ENCODE measurements at places on chromosomes 6 and 20.

- no peak for DNase-seq
Measured at GRCh38 chr6:57312004-57312345, 5.5 kb upstream of the PRIM2 start.

- no peak for DNase-seq
Measured at GRCh38 chr6:2116496-2116895, 128.9 kb downstream of the GMDS start.

- no peak for DNase-seq
Measured at GRCh38 chr20:1437235-1437904, 29.3 kb downstream of the NSFL1C start.

- DNase-seq: no peak
Measured at GRCh38 chr6:6709106-6709505, 120.6 kb downstream of the LY86 start.

GRCh38 chr6:5706124-5707033, 300.3 kb downstream of the NRN1 start:
- no peak for DNase-seq

GRCh38 chr6:4687989-4688947, 87.9 kb upstream of the CDYL start:
- DNase-seq: peak; percentile 57

DNA sequence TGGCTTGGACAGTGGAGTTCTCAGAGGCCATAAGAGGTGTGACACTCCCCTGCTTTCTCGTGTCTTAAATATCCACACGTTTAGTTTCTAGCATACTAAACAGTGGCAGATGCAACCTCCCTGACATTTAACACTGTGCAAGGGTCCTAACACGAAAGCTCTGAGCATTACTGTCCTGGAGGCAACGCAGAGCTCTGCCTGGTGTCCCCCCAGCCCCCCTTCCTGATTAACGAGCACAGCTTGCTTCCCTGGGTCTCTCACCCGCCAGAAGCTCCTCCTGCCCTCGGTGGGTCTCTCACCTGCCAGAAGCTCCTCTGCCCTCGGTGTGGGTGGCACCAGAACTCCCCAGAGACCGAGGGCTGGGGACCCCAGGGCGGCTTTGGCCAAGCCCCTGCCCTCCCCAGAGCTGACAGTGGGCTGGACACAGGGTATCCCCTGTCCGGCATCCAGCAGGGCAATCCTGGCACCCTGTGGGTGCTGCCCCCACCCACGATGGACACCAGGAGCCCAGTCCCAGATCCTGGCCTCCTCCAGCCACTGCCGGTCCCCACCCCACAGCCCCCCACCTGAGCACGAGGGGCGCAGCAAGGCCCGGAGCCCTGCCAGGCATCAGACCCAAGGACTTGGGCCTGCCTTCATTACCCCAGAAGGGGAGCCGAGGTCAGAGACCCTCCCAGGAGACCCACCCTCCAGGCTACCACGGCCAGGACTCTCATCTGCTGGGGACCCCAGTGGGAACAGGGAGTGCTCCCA, 12.4 kb upstream of the KCNQ2 start:
- DNase-seq: no peak

DNA sequence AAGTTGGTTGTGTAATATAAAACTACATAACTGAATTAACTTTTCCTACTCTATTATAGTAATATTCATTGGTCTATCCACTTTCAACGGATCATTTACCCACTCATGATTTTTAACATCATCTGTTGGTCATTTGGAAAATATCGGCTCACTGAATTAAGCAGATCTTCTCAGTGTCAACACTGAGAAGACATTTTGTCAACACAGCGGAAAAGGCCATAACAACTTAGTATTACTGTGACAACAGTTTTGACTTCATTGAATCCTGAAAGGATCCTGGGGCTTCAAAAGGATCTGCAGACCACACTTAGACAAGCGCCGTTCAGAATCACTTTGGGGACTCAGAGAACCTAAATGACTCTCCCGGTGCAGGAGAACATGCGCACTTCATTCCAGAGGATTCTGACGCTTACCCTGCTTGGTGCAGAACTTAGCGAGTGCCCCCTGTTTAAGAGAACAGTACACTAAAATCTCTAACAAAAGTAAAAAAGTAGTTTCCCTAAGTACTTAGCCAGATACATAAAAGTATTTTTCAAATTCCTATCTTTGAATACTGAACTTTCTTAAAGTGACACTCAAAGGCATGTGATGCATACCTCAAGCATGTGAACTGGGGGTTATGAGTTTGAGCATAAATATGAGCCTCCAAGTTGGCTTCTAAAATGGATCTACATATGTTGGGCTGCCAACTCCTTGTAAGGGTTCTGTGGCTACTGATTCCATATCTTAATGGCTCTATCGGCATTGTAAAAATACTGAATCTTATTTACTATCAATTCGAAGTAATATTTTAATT, 4.0 kb downstream of the ZBTB2 start:
- DNase-seq: peak; percentile 35

GRCh38 chr6:56961151-56961550, 6.2 kb downstream of the BEND6 start:
- no peak for DNase-seq

GRCh38 chr6:154561750-154562149, 51.3 kb upstream of the CNKSR3 start:
- DNase-seq: no peak

DNA sequence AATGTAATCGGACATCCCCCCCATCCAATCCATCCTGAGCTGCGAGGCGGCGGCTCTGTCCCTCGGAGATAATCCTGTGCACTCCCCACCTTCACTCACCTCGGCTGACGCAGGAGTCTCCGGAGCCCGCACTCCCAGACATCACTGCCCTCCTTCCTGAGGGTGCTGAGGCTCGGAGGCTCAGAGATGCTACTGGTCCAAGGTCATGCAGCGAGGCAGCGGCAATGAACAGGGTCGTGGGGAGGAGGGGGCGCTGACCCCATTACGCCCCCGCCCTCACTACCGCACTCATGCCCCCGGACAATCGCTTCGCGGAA, 485 bp downstream of the ADISSP start:
- DNase-seq: no peak

DNA sequence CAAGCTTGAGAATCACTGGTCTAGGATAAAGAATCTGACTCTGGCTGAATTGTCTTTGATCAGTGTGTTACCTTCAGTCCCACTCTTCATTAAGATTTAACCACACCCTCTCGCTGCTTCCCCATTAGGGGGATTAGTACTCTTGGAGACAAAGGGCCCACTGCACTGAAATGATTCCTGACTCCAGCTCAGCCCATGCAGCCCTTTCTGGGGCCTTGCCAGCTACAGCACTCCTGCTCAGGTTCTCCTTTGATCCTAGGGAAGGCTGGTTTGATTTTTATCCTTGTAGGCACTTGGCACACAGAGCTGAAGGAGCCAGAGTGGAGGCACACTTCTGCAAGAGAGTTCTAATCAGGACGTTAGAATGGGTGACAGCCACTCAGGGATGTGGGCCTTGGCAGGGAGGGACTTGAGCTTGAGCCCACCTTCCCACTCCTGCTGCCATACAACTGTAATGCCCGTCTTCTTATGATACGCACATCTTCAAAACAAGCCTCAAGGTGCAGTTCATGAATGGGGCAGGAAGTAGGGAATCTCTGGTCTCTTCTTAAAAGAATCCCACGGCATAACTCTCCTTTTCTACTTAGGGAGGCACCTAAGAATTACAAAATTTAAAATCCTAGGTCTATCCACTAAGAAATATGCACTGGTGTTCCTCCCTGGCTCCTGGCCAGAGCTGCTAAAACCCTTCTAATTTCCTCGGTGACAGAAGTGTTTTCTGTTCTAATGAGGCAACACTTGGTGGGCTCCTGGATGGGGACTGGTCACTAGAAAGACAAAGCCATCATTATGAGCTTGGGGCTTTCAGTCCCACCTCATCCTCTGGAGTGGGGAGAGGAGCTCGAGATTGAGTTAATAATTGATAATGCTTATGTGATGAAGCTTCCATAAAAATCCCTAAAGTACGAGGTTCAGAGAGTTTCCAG, 1.5 kb upstream of the SLA2 start:
- no peak for DNase-seq

DNA sequence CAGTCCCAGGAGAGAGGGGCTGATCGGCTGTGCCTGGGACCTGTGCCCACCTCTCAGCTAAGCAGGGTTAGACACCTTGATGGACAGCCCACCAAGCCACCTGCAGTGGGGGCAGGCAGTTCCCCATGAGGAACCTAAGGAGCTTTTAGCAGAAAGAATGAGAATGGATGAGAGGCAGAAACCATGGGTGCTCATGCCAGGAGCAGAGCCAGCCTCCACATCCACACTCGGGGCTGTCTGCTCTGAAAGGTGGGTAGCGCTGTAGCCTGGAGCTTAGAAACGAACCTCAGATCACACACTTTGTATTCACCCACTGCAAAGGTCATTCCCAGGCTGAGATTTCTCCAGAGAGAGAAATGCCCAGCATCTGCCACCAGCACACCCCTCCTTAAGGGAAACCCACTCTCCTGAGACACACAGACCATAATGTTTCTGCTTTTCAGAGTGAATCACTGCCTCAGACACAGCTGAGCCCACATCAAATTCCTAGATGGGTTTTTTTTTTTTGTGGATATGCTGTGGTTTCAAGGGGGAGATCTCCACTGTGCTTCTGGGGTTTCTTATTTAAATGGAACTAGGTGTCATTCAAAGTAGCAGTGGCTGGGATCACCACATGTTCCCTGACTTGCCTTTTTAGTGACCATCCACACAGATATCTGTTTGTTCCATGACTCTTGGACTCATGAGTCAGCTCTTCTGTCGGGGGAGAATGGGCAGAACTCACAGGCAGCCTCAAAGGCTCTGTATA, 218.9 kb downstream of the EYA2 start:
- no peak for DNase-seq

- DNase-seq: no peak
Measured at GRCh38 chr6:15580326-15580725, 82.5 kb downstream of the DTNBP1 start.

DNA sequence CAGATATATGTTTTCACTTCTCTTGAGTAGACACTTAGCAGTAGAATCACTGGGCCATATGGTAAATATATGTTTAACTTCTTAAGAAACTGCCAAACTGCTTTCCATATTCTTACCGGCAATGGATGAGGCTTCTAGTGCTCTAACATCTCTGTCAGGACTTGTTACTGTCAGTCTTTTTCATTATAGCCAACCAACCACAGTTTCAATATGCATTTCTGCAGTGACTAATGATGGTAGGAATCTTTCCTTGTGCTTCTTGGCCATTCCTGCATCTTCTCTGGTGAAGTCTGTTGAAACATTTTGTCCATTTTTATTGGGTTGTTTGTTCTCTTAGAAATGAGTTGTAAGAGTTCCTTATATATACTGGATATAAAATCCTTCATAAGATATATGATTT, 66.0 kb upstream of the SYNDIG1 start:
- no peak for DNase-seq

DNA sequence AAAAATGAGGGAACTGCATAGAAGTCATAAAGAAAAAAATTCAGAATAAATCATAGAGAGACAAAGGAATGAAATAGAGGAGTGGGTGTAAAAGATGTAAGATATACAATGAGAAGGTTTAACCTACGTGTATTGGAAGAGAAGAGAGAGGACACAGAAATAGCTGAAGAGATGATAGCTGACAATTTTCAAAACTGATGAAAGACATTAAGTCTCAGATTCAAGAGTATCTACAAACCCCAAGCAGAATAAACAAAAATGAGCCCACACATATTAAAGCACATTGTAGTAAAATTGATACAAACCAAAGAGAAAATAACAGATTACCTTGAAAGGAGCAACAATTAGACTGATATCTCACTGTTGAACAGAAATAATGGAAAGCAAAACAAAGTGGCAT, 143.3 kb upstream of the PRND start:
- no peak for DNase-seq

DNA sequence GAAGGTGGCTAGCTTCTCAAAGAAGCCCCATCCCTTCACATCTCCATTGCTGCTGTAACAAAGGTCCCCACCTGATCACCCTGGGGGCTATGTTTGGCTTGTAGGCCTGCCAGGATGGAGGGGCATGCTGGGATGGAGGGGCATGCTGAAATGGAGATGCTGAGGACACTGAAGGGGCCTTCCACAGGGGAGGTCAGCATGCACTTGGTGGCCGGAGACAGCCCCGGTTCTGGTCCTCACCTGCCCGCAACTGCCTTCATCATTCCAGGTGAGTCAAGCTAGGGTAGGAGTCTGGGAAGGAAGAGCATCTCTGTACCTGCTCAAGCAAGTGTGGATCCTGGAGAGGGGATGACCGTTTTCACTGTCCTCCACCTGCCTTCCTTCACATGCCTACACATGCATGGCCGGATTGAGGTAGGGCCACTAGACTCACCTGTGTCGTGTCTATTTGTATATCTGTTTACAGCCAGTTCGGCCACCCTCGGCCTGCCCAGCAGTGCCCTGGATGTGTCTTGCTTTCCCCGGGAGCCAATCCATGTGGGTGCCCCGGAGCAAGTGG, 6.0 kb downstream of the L3MBTL1 start:
- no peak for DNase-seq

- no peak for DNase-seq
Measured at GRCh38 chr20:753136-753535, 15.2 kb downstream of the SLC52A3 start.

- DNase-seq: no peak
Measured at GRCh38 chr6:951399-952181, 258.7 kb upstream of the EXOC2 start.

- no peak for DNase-seq
Measured at GRCh38 chr20:37990571-37991151, 42.6 kb downstream of the TTI1 start.

DNA sequence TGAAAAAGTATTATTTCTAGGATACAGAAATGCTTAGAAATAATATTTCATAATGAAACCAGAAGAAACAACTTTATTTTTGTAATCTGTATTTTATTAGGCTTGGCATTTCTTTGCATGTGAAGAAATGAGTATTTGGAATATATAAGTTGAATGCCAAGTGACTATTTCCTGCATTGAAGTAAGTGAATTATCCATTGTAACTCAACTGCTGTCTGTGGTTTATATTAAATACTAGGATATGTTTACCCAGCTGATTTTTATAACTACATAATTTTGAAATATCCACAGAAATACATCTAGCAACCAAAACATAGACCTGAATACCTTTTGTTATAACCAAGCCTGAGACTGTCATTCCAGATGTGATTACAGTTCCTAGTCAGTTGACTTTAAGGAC, 207.6 kb downstream of the THBS2 start:
- no peak for DNase-seq

GRCh38 chr20:63864545-63864977, 509 bp upstream of the TPD52L2 start:
- no peak for DNase-seq

- no peak for DNase-seq
Measured at GRCh38 chr6:29656798-29657197, at the start of gene MOG. Gene MOG (plus strand): TSS chr6:29657092. CDS start chr6:29657210, 118 bp downstream.

GRCh38 chr20:50724851-50725723, 6.3 kb upstream of the PARD6B start:
- peak; percentile 78 for DNase-seq

DNA sequence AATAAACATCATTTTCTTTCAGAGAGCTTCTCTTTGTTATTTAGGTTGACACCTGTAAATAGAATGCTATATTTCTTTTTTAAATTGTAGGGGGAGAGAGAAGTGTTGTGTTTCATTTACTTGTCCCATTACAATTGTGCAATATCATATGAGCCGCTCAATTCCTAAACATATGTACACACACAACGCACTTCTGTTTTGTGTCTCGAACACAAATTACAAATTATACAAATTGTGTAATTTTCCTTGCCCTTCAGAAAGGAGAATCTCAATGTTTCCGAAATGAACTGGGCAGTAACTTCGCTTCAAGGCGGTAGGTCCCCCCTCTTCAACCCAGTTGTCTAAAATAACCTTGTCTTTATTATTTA, 2.6 kb upstream of the ABT1 start:
- no peak for DNase-seq
